Epithelial cell of proximal tubule (primary cell): ENCODE measurements at places on chromosomes 16 and 17. TPM values are rescaled to one million over a fixed set of nuclear protein-coding genes. Genes with fewer than 3 reads are reported as not detected.

GRCh38 chr17:9363440-9364350 is 211.9 kb downstream of the STX8 start:
- no peak for DNase-seq

Gene SOX9
- total RNA-seq, result 23.8 and 26.5 TPM in 2 replicates

GRCh38 chr16:53744449-53744848 is 40.5 kb downstream of the FTO start:
- DNase-seq, result no peak

Gene ZP2
- not detected in 2 replicates for total RNA-seq
